ENCODE measurements at places on chromosomes 2 and 18.

DNA sequence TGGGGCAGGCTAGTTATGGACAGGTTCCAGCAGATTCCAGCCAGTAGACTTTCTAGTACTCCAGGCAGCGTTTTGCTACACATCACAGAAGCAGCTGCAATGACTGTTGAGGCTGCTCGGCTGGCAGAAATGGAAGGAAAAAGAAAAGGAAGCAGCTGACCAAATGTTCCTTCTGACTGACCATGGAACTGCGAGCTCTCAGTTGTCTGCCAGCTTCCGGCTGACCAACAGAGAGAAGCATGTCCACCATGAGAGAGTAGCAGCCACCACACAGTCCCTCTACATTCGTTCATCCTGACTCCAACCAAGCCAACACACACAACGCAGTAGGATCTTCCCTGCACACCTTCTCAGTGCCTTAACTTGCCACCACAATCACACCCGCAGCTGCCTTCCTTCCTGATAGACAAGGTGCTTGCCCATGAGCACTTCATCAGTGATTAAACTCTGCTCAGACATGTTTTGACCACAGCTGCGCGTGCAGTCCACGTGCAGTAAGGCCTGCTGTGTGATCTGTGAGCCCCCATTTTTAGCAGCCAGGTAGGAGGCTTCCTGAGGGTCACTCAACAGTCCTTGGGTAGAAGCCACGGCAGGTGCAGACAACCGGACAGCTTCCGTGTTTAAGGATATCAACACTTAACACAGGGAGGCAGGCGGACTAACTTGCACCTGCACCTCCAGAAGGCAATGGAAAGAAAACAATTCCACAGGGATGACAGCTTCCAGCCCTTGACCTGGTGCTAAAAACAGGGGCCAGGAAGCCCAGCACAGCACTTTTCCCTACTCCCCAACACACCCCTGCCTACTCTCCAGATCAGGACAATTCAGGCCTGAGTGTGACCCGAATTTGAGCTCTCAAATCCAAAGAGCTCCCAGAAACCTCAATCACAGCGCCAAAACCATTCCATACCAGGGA is 996 bp downstream of the TGFBRAP1 start:
- DNase-seq: peak; percentile 62

- no peak for DNase-seq
These were observed 144.0 kb downstream of the BCL11A start for GRCh38 chr2:60409531-60409871.

- peak; percentile 16 for DNase-seq
These were observed 84.7 kb downstream of the ZNF407 start for GRCh38 chr18:74682141-74682990.

DNA sequence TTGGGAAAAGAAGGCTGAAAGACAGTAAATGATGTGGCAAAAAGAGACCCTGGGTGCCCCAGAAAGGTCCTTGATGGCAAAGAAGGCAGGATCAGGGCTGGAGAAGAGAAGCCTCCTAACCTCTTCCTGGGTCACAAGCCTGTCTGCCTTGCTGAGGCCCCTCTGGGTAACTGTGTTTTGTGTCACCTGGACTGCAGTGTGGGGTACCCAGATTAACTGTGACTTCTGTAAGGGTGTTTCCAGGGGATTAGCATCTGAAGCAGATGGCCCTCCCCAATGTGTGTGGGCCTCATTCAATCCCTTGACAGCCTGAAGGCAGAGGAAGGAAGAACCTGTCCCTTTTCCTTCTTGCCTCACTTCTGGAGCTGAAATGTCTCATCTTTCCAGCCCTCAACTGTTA is 35.6 kb upstream of the APCDD1 start:
- no peak for DNase-seq

DNA sequence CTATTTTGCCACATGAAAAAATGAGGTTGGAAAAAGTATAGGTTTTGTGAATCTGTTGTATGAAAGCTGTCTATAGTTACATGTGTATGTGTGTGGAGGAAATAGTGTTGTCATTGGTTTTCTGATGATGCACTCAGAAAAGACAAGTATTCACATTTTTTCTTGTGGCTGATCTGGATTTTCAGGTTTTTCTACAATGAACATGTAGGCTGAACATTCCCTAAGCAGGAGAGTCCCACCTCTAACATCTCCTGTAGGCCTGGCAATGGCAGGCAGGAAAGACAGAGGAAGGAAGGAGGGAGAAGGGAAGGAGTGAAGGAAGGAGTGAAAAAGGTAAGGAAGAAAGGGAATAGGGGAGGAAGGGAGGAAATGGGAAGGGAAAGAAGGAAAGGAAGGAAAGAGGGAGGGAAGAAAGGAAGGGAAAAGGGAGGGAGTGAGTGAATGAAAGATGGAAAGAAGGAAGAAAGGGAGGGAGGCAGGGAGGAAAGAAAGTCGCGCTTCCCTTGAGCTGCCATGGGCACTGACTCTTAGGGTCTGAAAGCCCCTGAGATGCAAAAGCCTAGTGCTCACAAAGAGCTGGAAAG is 495 bp upstream of the IL36RN start:
- DNase-seq: no peak

DNA sequence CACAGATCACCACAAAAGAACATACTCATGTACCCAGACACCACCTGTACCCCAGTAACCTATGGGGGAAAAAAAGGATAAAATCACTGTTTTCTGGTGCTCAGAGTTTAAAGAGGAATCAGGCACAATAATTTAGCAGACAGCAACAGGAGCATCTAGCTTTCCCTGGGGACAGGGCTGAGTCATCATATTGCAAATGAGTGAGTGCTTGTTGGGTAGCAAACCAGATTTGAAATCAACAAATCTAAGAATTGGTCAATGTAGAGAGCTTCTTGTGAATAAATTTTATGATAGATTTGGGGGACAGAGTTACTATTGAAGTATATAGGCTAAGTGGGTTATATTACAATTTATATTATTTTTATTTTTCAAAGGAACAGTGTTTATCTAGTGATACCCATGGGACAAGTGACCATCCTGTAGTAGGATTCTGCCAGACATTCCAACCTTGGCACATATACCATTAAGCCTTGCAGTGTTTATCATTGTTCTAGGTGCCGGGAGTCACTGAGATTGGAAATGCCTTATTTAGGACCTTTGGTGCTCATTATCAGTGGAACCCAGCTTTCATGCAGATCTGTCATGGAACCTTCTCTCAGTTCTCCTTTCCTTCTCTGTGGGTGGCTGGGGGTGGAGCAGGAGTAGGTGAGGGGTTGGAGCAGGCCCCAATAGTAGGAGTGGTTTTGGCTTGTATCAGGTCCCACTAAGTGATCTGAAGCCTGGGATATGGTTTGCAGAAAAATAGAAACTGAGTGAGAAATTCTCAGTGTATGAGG is 117.2 kb downstream of the CERS6 start:
- DNase-seq: no peak

- DNase-seq: peak; percentile 13
These were observed 51.3 kb downstream of the ACSL3 start for GRCh38 chr2:222912117-222912516.

DNA sequence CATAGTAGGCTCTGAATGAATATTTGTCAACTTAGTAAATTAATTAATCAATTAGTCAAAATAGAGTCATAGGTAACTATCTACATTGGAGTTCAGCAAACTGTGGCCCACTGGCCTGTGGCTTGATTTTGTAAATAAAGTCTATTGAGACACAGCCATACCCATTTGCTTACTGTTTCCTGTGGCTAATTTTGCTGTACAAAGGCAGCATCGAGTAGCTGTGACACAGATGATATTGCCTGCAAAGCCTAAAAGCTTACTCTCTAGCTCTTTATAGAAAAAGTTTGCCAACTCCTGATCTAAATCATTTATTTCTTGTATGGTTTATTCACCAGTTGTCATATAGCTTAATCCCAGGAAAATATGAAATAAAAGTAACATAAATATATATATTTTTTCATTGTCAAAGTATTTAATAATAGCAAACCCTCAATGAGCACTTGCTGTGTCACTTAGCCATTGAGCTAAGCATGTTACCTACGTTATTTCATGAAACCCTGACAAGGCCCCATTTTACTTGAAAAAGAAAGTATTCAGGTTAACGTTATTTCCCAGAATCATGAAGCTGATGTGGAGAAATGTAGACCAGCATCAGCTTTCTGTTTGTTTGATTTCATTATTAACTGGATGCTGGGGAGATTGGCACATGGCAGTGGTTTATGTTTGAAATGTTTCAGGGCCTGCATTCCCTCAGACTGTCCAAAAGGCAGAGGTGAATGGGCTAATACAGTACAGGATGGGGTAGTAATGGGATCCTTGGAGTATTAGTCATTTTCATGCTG is 69.6 kb downstream of the ICOS start:
- DNase-seq: no peak
